Vagina (tissue), 2 donors: ENCODE measurements at places on chromosomes 1 and 21.

- H3K36me3 ChIP-seq, result no peaks in the 10 kb centered on the region
- no peak overlapping the region for H3K27ac ChIP-seq
- no peak for DNase-seq
- H3K27me3 ChIP-seq, result no peaks in the 10 kb centered on the region
These were observed 12.8 kb downstream of the GCSAML start for GRCh38 chr1:247561711-247562110.

GRCh38 chr1:113519556-113519955 is 129.2 kb downstream of the MAGI3 start:
- H3K36me3 ChIP-seq, result no peaks in the 10 kb centered on the region
- H3K27me3 ChIP-seq, result no peaks in the 10 kb centered on the region
- DNase-seq, result no peak
- H3K4me1 ChIP-seq, result peaks cover 7% of the 10 kb centered on the region
- no peak overlapping the region for H3K27ac ChIP-seq
- no peak overlapping the region for H3K4me3 ChIP-seq

DNA sequence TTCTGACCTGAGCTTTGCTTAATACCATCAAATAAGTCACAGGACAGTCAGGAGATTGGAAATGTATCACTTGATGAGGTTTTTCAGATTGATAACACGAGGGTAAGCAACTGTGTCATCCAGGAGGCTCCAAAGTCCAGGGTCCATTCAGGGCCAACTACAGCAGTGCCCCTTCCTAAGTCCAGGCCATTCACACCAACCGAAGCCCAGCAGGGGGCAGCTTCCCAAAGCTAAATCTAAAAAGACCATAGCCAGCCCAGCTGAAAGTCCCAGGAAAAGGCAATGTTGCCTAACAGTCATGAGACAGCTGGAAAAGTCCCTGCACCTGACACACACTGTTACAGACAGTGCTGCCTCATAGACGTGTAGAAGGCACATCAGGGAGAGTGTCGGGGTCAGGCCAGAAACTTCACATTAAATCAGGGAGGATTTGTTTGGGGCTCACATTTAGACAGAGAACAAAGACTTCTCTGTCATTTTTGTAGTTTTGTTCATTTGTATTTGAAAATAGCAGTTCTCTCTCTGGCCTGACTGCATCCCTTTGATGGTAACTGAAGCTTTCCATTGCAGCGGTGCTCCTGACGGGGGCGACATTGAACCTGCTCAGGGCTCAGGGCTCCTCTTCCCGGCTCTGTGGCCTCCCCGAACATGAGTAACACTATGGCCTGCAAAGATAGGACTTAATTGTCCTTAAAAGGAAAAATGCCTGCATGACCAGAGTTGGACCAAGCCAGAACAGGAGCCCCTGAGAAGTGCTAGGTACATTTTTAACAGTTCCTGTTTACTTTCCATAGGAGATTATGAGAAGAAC is 200.4 kb downstream of the NRIP1 start:
- H3K27me3 ChIP-seq, result no peaks in the 10 kb centered on the region
- no peak overlapping the region for H3K4me3 ChIP-seq
- DNase-seq, result no peak
- peak overlapping the region; percentile 56 for H3K27ac ChIP-seq
- H3K36me3 ChIP-seq, result no peaks in the 10 kb centered on the region
- peaks cover 58% of the 10 kb centered on the region for H3K4me1 ChIP-seq

DNA sequence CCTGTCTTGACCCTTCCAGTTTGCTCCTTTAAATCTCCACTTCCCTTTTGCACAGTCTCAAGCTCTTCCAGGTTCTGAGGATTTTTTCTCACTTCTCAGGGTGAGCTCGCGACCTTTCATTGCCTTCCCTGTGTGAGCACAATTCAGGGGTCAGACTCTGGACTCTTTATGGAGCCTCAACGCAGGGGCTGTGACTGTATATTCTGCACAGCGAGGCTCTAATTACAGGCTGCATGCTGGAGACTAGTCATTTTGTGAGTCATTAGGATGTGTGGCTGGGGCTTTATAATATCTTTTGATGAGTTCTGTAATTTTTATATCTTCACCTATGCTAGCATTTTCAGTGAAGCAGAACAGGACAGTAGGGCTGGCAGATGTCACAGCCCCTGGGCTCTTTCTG is 270.7 kb downstream of the KAZN start:
- no peaks in the 10 kb centered on the region for H3K4me1 ChIP-seq
- DNase-seq, result no peak
- H3K27me3 ChIP-seq, result no peaks in the 10 kb centered on the region
- no peaks in the 10 kb centered on the region for H3K36me3 ChIP-seq
- no peak overlapping the region for H3K4me3 ChIP-seq
- H3K27ac ChIP-seq, result no peak overlapping the region

- no peaks in the 10 kb centered on the region for H3K36me3 ChIP-seq
- H3K4me1 ChIP-seq, result peaks cover 15% of the 10 kb centered on the region
- no peak overlapping the region for H3K4me3 ChIP-seq
- no peak overlapping the region for H3K27ac ChIP-seq
These were observed 12.0 kb downstream of the MEGF6 start for GRCh38 chr1:3599286-3599811.

- no peaks in the 10 kb centered on the region for H3K36me3 ChIP-seq
- no peak for DNase-seq
- peaks cover 26% of the 10 kb centered on the region for H3K4me1 ChIP-seq
- H3K27me3 ChIP-seq, result no peaks in the 10 kb centered on the region
These were observed 616.9 kb downstream of the PLPP3 start for GRCh38 chr1:55962472-55962871.

- no peak for DNase-seq
- no peak overlapping the region for H3K27ac ChIP-seq
- no peak overlapping the region for H3K4me3 ChIP-seq
- H3K4me1 ChIP-seq, result peaks cover 30% of the 10 kb centered on the region
- no peaks in the 10 kb centered on the region for H3K36me3 ChIP-seq
These were observed 2.6 kb downstream of the MTF2 start for GRCh38 chr1:93081716-93082115.

GRCh38 chr1:205976708-205977401 is 26.3 kb downstream of the RAB7B start:
- no peaks in the 10 kb centered on the region for H3K27me3 ChIP-seq
- no peak overlapping the region for H3K4me3 ChIP-seq
- DNase-seq, result no peak
- no peaks in the 10 kb centered on the region for H3K36me3 ChIP-seq

- H3K27me3 ChIP-seq, result no peaks in the 10 kb centered on the region
- no peak overlapping the region for H3K27ac ChIP-seq
- H3K4me1 ChIP-seq, result no peaks in the 10 kb centered on the region
- DNase-seq, result no peak
- H3K36me3 ChIP-seq, result no peaks in the 10 kb centered on the region
These were observed 100.4 kb upstream of the ETV3 start for GRCh38 chr1:157238585-157238984.

DNA sequence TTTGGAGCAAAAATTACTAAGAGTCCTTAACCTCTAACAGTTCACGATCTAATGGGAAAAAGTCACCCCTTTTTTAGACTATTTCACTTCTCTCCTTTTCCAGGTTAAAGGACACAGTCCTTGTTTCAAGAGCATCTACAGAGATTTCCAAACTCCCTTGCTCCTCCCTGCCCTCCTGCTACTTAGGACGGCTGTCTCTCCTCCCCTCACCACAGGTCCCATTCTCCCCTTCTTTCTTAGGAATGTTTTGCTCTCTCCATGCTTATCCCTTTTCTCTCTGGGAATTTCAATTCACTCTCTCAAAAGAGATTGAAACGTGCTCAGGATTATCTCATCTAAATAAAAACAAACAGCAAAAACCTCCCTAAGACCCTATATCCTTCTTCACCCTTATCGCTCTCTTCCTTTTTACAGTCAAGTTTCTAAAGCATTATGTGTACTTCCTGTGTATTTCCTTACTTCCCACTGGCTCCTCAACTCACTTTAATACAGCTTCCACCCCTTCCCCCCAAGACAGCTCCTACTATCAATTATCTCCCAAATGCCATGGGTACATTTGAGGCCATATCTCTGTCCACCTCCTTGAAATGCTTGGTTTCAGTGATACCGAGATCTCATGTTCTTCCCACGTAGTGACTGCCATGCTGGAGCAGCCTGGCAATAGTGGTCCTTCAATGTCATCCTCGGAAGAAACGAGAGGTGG is 43.2 kb upstream of the ZNF281 start:
- DNase-seq, result no peak
- no peaks in the 10 kb centered on the region for H3K27me3 ChIP-seq
- no peaks in the 10 kb centered on the region for H3K4me1 ChIP-seq
- H3K4me3 ChIP-seq, result no peak overlapping the region
- no peak overlapping the region for H3K27ac ChIP-seq

DNA sequence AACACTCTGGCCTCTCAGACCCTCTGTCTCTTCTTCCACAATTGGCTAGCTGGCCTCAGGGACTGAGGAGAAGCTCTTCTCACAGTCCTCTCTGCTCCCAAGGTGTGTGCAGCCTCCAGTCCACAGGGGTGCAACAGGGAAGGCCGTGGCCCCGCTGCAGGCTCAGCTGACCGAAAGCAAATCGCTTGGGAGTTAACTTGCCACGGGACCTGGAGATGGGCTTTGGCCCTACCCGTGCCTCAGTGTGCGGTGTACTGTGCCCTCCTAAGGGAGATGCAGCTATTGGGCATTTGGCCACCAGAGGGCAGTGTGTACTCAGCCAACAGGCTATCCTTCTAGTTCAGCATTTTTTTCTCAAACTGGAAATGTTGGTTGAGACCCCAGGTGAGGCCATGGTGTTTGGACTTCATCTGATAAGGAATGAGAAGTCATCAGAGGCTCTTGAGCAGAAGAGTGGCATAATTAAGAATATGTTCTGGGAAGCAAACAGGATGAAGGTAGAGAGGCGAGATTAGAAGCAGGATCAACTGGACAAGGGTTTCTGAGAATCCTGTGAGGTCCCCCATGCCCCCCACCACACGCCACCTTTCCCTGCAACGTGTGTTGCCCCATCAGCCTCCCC is 42.5 kb upstream of the TMEM125 start:
- no peaks in the 10 kb centered on the region for H3K36me3 ChIP-seq
- no peaks in the 10 kb centered on the region for H3K27me3 ChIP-seq
- H3K27ac ChIP-seq, result peak overlapping the region; percentile 4
- no peak for DNase-seq
- H3K4me1 ChIP-seq, result peaks cover 9% of the 10 kb centered on the region

DNA sequence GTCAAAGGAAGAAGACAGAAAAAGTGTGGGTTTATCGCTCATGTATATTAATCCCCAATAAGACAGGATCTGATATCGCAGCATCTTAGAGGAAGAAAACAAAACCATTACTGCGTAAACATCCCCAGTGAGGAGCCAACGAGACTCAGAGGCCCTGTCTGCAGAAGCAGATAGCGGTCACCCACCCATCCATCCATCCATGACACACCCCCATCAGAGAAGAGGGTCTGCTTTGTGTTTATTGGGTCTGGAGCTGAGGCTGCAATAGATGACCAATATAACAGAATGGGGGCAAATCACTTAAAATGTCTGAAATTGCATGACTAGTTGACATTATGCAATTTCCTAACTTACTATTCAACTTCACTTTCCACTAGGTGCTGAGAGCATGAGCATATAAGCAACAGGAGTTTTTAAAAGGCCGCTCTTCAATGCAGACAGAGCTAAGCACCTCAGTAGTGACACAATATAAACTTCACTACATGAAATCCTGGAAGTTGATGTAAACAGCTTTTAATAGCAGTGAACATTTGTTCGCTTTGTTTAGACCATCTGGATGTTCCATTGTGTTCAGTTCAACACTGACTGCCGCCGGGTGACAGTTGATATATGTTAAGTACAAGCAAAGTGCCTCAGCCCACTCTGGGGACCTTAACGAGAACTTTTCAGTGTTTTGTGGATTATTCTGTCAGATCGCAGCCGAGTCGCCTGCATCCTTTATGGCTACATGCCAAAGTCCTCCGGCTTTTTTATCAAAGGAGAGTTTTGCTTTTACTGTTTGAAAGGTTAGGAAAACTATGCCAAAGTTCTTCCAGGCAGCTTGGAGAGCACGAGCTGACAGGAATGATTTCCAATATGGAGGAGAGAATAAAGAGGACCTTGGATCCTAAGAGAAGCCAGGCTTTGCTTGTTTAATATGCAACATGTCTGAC is 167.5 kb downstream of the ZNF281 start:
- no peak overlapping the region for H3K27ac ChIP-seq
- H3K36me3 ChIP-seq, result no peaks in the 10 kb centered on the region
- DNase-seq, result no peak

DNA sequence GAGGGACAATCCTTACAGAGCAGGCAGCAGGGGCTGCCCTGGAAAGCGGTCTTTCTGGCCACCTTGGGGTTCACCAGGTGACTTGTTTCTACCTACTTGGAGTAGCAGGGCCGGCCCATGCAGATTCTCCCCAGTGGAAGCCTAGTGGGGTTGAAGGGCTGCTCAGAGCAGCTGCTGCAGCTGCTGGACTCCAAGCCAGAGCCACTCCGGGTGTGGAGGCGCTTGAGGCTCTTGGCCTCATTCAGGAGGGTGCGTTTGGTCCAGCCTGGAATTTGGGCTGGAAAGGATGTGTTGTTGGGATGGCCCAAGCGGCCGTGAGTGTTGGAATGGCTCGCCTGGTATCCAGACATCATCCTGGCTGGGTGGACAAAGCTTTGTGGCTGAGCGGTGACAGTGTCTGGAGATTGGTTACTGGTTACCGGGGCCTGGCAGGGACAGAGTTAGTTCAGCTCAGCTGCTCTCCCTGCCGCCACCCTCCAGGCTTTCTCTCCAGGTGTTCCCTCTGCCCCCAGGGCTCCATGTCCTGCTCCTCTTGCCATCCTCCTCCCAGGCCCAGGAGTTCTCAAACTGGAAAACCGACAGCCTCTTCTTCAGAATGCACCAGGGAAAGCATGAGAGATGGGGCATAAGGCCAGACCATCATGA is 14.2 kb upstream of the HSPG2 start:
- H3K27me3 ChIP-seq, result no peaks in the 10 kb centered on the region
- H3K4me1 ChIP-seq, result peaks cover 13% of the 10 kb centered on the region
- H3K27ac ChIP-seq, result no peak overlapping the region
- H3K36me3 ChIP-seq, result no peaks in the 10 kb centered on the region

DNA sequence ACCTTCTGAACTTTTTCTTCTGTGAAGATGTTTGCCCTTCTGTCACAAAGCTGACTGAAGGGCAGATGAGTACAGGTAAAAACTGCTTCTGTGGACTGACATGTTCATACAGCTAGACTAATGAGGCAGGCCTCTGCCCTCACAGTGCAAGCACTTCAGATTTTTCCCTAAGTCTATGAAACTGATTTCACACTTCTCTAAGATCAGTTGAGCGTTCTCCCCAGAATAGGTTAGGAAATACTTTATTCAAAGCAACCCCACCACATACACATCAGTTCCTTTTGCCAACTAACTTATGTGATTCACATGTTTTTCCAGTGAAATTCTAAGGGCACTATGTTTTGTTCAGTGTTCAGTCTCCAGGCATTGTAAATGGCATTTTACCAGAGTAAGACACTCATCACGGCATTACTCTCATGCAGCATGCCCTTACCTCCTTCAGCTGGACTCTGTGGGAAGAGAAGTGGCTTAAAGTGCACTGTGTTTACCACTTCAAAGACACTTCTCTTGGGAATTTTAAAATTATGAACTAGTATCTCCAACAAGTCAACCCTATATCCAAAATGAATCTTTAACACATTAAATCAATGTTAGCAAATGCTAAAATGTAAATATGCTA is 5.4 kb upstream of the PSMG1 start:
- no peaks in the 10 kb centered on the region for H3K36me3 ChIP-seq
- DNase-seq, result no peak
- no peaks in the 10 kb centered on the region for H3K27me3 ChIP-seq
- no peaks in the 10 kb centered on the region for H3K4me1 ChIP-seq
